ENCODE measurements at places on chromosomes 7 and 10.

DNA sequence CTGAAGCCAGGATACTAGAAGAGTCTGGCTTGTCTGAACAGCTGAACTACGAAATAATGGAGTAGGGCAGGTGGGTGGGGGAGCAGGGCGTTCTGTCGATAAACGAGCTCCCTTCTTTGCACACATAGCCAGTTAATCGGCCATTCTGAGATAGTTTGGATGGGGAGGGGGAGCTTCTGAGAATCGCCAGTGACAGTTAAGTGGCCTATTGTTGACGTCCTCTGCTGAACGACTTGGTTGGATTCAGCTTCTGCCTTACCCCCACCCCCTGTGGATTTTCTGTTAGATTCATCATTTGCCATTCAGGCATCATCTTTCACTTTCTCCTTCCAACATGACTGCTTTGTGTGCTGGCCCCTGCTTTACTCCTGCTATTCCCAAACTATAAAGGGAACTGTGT is 520 bp downstream of the CPA5 start:
- no peak for DNase-seq

- DNase-seq = no peak
Measured at GRCh38 chr7:105775580-105775979, 100.8 kb downstream of the ATXN7L1 start.

- DNase-seq = no peak
Measured at GRCh38 chr10:21401196-21401595, 124.3 kb downstream of the SKIDA1 start.

DNA sequence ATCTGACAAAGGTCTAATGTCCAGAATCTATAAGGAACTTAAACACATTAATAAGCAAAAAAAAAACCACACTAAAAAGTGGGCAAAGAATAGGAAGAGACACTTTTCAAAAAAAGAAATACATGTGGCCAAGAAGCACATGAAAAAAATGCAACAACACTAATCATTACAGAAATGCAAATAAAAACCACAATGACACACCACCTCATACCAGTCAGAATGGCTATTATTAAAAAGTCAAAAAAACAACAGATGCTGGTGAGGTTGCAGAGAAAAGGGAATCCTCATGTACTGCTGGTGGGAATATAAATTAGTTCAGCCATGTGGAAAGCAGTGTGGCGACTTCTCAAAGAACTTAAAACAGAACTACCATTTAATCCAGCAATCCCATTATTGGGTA is 119.0 kb downstream of the LMBR1 start:
- DNase-seq = no peak

DNA sequence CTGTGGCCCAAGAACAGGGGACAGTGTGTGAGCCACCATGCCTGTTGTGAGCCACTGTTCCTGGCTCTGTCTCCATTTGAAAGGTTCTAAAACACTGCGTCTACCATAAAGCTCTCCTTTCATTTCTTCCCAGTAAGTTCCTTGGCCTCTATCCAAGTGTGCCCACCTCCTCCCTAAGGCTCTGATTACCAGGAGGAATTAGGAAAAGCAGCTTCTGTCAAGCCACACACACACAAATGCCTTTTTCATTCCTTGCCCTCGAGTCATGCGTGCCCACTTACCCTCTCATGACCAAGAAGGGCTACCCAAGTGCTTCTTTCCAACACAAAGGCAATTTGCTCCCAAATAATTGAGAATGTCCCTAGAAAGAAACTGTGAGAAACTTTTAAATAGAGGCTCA is 70.8 kb upstream of the PARD3 start:
- no peak for DNase-seq

GRCh38 chr10:23702977-23703414 is 264.1 kb downstream of the OTUD1 start:
- no peak for DNase-seq

DNA sequence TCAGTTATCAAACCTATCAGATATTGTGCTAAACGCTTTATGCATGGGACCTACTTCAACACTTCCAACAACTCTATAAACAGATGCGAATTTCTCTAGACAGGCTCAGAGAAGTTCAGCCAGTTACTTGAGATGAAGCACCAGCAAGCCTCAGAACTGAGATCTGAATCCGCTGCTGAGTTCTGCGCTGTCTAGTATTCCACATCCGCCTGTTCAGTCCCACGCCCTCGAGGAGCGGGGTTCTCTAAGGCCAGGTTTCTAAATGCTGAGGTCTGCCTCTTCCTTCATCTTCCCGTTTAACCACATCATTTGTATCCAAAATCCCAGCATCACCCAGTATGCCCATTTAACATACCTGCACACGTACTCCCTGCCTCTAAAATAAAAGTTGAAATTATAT is 297.8 kb upstream of the ZNF32 start:
- DNase-seq = no peak

DNA sequence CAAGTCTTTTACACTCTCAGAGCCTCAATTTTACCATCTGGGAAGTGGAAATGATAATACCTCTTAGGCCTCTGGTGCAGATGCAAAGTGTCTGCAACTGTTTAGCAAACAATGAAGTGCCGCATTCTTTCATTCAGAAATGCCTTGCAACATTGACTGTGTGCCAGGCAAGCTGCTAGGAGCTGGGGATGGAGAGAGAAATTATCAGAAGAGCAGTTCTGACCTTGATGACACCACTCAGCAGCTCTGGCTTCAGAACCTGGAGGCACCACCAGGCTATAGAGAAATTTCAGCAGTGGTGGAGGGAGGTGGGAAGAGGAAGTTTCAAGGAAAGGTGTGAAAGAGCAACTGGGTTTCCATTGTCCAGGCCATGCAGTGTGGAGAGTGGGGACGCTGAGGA is 78.1 kb upstream of the HABP2 start:
- no peak for DNase-seq

DNA sequence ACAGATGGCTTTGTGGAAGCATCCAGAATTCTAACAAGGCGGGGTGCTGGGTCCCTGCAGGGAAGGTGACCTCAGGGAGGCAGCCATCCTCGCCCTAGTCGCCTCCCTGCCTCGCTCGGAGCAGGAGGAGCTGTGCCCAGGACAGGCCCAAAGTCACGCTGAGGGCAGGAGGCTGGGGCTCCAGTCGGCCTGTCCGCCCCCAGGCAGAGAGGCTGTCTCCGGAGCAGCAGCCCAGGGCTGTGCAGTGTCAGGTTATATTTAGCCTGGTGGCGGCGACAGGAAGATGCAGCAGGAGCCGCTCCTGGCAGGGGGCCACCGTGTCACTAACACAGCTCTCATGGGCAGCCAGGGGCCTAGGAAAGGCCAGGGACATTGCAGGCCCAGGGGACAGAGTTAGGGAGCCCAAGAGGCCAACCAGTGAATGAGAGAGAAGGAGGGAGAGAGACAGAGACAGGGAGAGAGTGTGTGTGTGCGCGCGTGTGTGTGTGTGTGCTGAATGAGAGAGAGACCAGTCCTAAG is 13.5 kb downstream of the KCNH2 start:
- DNase-seq = no peak

Measured in esophagus squamous epithelium (tissue), 5 donors.